Urothelium cell line (cell line): ENCODE measurements at places on chromosomes 2 and 18.
A peak's percentile ranks its signal among the peaks of the same experiment; 100 is the strongest.

GRCh38 chr18:57446322-57446721, 11.1 kb downstream of the ONECUT2 start:
- peak; percentile 47 for DNase-seq

DNA sequence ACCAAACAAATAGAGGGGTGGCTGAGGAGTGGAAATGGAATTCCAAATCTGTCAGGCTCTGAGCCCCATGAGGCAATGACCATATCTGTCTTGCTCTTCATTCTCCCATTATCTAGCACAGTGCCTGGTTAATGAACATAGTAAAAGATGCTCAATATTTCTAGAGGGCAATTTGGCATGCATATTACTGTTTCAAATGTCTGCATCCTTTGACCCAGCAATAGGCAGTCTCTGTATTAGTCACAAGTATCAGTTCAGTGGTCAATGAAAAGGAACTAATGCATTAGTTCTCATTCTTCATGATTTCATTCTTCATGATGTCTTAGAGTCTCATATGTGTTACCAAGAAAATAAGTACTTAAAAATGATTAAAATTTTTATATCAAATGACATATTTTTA, 28.4 kb upstream of the MALL start:
- no peak for DNase-seq

- DNase-seq: peak; percentile 9
These were observed 16.4 kb downstream of the DYNAP start for GRCh38 chr18:54607213-54608027.

GRCh38 chr2:114542695-114543094, 100.3 kb downstream of the DPP10 start:
- no peak for DNase-seq

GRCh38 chr2:20620696-20621365, 30.1 kb downstream of the HS1BP3 start:
- DNase-seq: no peak

GRCh38 chr2:239769554-239770245, 255.4 kb downstream of the NDUFA10 start:
- no peak for DNase-seq

DNA sequence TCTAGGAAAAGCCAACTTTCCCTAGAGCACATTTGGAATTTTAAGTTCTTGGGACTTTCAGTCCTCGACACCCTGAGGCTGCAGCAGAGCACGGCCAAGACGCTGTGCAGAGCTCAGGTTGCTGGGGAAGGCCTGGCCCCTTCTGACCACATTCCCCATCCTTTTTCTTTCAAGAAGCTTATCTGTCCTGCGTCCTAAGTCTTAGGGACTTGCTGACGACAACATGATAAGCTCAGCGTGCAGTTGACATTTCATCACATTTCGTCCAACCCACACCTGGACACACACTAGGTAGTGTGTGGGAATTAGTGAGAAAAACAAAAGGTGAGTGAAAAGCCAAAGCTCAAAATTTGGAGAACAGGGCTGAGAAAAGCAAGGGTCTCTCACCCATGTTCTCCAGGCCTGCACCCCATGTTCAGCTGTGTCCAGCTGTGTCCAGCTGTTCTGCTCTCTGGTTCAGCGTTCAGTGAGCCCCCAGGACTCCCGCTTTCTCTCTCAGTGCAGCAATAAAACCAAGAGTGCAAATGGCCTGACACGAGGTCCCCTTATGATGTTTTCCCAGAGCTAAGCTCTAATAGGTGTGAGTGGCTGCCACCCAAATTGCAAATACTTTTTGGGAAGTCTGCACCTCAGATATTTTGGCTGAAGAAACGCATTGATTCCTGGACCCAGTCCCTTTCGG, 101.9 kb downstream of the RGPD3 start:
- no peak for DNase-seq

DNA sequence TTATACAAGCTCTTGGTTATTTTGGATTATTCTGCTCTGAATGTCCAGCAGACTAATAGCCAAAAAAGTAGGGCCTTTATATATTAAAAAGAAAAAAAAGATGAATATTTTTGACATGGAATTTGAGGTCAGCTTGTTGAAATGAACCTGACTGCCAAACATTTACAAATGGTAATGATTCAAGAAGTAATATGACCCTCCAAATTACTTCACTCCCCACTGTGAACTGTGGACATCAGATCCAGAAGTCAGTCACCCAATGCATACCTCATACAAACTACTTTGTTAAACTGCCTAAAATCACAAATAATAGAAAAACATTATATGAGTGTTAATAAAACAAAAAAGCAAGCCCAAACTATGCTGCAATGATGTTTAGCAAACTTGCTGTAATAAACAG, 10.0 kb downstream of the EPG5 start:
- DNase-seq: no peak

DNA sequence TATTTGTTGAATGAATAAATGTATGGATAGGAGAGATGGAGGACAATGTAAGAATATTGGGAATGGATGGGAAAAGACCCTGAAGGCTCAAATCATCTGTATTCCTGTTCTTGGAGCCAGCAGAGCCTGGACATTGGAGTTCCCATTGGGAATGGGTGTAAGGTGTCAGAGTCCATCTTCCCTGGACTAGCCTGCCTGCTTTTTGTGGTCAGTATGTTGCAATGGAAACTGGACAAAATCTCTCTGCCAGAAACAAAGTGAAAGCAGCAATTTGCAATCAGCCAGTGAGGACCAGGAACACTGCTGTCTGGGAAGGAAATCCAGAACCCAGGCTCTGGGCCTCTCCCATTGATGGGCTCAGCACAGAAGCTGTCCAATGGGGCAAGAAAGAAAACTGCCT, 83.5 kb upstream of the SKOR2 start:
- no peak for DNase-seq

DNA sequence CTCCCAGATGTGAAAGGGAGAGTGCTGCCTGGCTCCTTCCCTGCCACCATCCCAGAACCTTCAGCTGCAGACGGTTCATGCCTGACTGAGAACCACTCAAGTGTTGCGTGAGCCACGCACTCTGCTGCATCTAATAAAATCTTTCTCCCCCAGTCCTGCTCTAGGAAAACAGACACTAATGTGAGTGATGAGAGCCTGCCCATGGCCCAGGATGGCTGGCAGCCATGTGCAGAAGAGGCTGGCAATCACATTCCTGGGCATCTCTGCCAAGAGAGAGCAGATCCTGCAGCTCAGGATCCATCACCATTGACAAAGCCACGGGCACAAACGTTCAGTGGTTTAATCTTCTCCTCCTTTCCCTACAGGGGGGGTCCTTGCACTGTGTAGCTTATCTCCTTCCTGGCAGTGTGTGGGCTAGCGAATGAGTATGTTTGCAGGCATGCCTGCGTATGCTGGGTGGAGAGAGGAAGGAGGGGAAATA, 477.5 kb downstream of the SLC4A3 start:
- no peak for DNase-seq

GRCh38 chr2:7026742-7027141, 109.5 kb downstream of the RNF144A start:
- DNase-seq: no peak

- peak; percentile 84 for DNase-seq
These were observed 3.6 kb downstream of the IGFBP2 start for GRCh38 chr2:216636551-216637450.

DNA sequence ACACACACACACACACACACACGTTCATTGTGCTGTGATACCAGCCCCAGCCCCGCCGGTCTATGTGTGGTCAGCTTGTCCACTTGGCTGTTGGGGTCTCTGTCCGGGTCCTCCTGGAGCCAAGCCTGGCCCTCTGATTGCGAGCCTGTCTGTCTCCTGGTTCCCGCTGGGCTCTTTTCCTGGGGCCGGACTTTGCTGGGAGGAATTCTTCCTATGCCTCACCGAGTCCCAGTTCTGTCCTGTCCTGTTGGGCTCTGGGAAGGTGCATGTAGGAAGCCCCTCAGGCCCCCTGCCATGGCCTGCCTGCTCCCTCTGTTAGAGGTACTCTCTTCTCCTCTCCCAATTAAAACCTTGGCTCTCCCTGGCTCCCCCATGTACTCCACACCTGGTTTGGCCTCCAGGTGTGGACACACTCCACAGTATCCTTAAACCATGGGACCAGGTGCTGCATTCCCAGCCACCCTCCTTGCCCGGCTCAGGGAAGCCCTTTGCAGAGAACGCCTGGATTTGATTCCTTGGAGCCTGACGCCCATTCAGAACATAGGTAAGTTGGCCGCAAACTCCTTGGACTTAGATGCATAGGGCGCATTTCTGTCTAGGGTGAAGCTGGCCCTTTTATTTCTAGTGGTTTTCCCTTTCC, 42.3 kb downstream of the CABLES1 start:
- DNase-seq: no peak
